SIG-M5 (cell line): ENCODE measurements at places on chromosomes 3 and 15.

DNA sequence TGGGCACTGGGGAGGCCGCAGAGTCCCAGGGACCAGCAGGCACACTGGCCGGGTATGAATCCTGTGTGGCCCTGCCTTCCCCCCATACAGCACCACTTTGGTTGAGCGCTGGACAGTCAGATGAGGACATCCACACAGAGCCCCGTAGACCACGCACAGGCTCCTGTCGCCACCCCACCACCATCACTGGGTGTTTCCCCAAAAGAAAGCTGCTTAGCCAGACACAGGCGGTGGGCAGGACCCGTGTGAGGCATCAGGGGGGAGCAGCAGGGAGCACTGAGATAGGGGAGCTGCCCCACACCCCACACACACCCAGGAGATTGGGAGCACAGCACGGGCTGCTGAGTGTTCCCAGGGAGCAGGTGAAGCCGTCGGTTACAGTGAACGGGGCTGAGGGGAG is 42.4 kb upstream of the SLC41A3 start:
- DNase-seq = no peak

DNA sequence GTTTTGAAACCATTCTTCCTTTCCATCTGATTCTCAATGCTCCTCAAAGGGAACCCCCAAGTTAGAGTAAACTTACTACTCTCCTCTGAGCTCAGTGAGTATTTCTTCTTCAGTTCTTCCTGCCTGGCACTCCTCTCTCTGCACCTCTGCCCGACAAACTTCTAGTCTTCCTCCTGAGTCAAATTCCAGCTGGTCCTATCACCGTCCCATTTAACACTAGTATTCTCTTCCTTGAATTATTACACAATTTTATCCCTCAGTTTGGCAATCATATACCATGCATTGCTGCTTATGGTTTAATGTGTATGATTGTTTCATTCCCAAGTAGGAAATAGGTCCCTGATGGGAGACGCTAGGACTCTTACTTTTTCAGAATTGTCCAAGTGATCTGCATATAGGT is 279.7 kb downstream of the MECOM start:
- DNase-seq = no peak

- no peak for DNase-seq
These were observed 31.8 kb downstream of the MYO9A start for GRCh38 chr15:72086010-72086697.

DNA sequence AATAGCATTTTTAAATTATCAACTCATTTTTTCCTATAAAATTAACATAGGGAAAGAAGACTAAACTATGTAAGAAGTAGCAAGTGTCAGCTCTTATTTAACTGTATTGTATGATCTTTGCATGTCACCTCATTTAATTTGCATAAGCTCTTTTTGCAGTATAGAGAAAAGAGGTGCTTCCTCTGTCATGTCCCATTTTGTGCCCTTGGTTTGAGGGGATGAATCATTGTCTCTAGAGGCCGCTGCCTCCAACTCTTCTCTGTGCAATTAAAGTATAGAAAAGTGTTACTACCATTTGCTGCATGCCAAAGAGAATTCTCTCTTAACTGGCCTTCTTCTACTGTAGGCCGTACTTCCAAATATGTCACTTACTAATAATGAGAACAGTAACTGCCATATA is 93.4 kb downstream of the LRRC28 start:
- DNase-seq = no peak

GRCh38 chr3:135017003-135017893 is 222.2 kb downstream of the EPHB1 start:
- DNase-seq = no peak

DNA sequence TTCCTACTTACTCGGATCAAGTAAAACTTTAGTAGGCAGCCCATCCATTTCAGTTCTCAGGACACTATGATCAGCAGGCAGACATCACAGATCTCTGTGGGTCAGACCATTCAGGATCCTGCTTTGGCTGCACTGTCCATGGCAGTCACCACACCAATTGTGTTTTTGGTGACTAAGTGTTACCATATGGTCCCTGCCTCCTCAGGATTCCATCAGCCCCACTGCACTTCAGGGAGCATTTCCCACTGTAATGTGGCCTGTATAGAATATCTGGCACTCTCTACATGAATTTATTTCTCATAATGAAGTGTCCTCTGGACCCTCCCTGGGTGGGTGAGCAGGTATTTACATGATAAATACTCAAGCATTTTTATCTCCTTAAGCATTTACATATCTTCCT is 41.3 kb downstream of the ZNF445 start:
- DNase-seq = no peak

GRCh38 chr15:45662375-45662774 is 27.5 kb downstream of the SQOR start:
- DNase-seq = no peak

DNA sequence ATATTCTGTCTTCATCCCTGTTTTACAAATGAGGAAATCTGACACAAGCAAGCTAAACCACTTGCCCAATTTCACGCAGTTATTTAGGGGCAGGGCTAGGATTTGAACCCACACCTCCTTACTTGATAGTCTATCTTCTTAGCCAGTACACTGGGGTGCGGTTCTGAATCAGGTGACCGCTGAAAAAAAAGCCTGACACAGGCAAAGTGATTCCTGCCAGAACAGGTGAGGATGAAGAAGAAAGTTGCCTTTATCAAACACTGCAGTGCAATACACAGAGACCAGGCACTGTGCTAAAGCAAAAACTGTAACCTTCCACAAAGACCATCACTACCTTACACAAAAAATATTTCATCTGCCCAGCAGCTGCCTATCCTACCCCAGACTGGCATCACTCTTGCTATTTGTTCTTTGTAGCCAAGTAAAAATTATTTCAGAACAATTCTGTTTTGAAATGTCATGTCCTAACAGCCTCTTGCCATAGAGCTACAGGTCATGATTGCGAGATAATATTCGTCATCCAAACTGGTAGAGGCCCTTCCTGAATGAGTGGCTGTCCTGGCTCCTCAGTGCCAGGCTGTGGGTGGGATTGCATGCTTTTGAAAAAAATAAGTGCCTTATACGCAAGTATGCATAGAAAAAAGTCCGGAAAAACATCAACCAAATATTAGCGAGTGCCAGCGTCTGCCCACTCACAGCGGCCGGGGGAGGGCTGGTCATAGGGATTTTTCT is 142.3 kb upstream of the TPM1 start:
- DNase-seq = no peak

- DNase-seq = no peak
These were observed 158.4 kb downstream of the KLHL25 start for GRCh38 chr15:85636351-85636750.

DNA sequence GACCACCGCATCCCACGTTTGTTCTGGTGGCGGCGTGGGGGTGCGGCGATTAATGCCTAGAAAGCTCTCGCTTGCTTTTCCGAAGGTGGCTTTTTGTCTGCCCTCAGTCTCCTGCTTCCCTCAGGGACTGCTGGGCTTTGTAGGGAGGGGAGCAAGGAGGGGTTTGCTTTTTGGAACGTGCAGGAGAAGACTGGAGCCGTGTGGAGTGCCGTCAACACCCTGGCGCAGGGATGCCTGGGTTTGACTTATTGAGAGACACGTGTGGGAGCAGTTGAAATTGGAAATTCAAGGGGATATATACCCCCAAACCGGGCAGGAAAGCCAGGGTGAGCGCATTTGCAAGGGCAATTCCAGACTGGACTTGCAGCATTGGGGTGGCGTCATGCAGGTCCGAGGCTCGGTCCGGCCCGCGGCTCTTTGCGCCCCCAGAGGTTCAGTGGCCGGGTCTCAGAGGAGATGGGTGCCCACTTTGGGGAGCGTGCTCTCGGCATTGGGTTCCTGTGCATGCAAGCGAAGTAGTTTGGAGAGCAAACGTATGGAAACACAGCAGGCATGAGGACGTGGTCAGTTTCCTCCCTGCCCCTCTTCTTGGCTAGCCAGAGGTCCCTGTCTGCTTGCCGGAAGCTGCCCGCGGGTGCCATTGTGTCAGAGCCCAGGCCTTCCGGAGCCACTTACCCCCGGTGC is 2.1 kb downstream of the EPHB1 start:
- DNase-seq = no peak

GRCh38 chr15:44620081-44620480 is 43.4 kb downstream of the SPG11 start:
- no peak for DNase-seq
